Natural killer cell treated with Interleukin-12 subunit alpha and Interleukin-12 subunit beta and Interleukin-15 and Interleukin-18, amount 100 ng/mL, for 72 hours (primary cell): ENCODE measurements at places on chromosomes 13 and 19. TPM values are rescaled to one million over a fixed set of nuclear protein-coding genes. Genes with fewer than 3 reads are reported as not detected.

The ZNF429 gene
- 11.0 TPM for total RNA-seq

The MEIOSIN gene
- total RNA-seq: not detected

The ERVK3-1 gene
- 89.0 TPM for total RNA-seq

The TTC9B gene
- total RNA-seq: not detected

The PSPC1 gene
- 128 TPM for total RNA-seq

The C19orf18 gene
- 0.74 TPM for total RNA-seq

The ZNF837 gene
- total RNA-seq: 0.86 TPM

The CCDC70 gene
- not detected for total RNA-seq

The TUBB4A gene
- total RNA-seq: 3.2 TPM

The C1QTNF9B gene
- not detected for total RNA-seq

The RFPL4A gene
- total RNA-seq: not detected

The SMAD9 gene
- total RNA-seq: not detected

The CRB3 gene
- not detected for total RNA-seq

The DHDH gene
- total RNA-seq: 0.43 TPM

The FREM2 gene
- not detected for total RNA-seq

The CYP2S1 gene
- total RNA-seq: not detected

The KRTDAP gene
- not detected for total RNA-seq

The NCAN gene
- not detected for total RNA-seq
